ENCODE measurements at places on chromosomes 3 and 15.

DNA sequence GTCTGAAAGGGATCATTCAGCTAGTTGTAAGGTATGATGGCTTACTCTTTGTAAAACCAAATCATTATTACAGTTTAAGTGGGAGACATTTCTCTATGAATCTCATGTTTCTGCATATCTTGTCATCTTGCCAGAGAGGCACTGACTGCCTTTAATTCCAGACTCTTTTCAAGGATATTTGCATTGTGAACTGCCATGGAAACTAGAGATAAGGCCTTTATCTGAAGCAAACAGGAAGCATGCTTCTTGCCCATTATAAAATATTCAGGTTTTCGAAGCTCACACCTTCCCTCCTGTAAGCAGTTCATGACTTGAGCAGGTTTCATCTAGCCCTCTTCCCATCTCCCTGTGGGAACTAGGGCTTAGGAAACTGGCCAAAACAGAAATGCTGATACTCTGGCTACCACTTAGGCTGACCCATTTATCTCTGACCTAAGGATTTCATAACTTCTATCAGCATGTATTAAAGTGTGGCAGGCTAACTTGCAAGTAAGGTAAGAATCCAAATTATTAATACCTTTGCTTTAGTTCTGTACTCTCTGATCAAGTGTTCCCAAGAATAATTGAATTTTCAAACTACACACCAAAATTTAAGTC is 326.6 kb upstream of the ALCAM start:
- DNase-seq, result no peak

DNA sequence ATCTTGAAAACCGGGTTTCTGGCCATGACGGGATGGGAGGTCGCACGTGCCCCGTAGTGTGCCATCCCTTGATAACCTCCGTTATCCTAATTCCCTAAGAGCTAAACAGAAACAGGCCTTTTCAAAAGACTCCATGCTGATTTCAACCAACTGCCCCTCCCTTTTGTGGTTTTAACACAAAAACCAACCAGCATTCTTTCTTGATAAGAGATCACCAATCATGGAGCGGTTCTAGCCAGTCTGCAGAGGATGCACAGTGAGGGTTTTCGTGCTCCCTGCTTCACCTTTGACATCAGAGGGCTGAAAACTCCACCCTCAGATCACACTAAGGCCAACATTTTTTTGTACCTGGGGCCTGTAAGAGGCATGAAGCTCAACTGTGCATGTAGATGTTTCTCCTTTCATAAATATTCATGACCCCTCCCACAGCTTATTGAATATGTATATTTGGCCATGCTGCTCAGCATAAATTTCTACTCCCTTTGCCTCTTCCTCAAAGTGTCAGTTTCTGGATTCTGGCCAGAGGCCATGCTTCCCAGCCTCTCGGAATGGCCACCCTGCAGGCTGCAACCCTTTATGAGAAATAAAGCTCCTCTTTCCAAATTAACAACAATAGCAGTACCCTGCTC is 41.3 kb downstream of the FAM3D start:
- DNase-seq, result no peak

- no peak for DNase-seq
Observed at GRCh38 chr15:37806808-37807207, 127.6 kb upstream of the TMCO5A start.

DNA sequence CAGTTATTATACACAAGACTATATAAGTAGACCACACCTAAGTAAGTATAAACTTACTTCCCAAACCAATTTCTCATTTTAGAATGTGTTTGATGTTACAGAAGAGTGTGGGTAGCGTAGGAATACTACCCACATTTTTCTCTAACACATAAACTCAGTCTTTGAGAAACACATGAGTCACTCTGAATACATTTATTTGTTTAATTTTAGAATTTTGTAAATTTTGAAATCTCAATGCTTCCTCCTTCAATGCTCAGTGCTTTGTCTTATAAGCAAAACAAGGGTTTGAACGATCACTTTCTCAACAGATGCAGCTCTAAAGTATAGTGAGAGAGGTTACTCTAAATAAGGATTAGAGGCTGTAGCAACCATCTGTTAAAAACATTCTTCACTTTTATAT is 700.8 kb downstream of the SI start:
- DNase-seq, result no peak

DNA sequence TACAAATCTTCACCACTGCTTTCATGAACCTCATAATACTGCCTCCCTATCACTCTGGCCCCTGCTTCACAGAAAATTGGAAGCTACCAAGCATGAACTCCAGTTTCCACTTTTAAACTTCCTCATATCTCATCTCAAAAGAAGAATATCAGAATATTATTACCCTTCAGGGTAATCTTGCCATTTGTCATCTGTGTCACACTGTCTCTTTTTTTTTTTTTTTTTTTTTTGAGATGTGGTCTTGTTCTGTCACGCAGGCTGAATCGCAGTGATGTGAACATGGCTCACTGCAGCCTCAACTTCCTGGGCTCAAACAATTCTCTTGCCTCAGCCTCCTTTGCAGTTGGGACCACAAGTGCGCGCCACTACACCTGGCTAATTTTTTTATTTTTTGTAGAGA is 80.4 kb upstream of the TCF12 start:
- DNase-seq, result no peak

DNA sequence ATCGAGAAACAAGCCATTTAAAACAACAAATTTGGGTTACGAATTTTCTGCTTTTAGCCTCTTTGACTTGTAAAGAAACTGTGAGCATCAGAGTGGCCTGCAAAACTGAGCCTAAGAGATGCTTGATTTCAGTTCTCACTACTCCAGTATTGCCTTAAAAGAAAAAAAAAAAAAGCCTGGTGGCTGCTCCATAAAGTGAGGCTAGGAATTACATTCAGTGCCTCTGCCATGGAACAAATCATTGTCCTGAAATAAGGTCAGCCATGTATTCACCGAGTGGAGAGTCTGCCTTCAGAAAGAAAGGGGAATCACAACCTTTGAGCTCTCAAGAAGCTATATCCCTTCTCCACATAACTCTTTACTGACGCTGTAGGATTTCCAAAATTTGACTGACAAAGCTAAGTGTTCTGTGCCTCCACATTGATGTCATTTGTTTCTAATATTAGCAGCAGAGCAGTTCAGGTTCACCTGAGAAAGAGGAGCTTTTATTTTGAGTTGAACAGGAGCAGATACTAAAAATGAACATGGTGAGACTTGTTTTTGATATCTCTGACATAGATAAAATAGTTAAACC is 137.3 kb downstream of the SSR3 start:
- no peak for DNase-seq

DNA sequence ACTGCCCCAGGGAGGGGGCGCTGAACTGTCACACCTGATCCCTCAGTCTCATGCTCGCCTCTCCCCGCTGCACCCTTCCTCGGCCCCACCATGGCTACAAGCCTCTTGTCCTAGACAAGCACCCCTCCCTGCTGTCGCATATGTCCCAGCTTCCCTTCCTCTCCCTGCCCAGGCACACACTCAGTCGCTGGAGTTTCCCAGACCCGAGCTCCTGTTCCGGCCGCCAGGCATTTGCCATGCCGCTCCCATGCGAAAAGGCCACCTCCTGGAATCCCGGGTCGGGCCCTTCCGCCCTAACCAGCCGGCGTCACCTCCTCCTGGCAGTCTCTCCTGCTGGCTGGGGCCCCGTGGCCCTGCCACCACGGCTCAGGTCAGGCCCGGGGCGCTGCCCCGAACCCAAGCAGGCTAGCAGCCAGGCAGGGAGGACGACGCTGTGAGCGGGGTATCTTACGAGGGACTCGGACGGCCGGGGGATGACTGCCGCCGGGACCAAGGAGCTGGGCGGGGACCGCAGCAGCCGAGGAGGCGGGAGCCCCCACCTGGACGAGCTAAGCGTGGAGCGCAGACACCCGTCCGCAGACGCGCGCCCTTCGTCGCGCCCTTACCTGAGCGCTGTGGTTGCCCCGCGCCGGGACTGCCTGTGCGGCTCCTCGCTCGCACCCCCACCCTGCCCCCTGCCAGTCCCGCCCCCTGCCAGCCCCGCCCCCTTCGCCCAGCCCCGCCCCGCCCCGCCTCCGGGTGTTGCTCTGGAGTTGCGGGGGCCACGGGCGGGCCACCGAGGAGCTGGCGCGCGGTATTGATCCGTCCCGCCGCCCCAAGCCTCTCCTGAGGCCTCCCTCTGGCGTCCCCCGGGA is at the start of gene ALS2CL:
Gene ALS2CL, minus strand, starts transcription at position 642 of the 854 bp plus-strand sequence. CDS start 4,239 bp downstream, outside the sequence.
- peak; percentile 52 for DNase-seq

- DNase-seq, result no peak
Observed at GRCh38 chr3:149016669-149017541, 25.6 kb downstream of the GYG1 start.

DNA sequence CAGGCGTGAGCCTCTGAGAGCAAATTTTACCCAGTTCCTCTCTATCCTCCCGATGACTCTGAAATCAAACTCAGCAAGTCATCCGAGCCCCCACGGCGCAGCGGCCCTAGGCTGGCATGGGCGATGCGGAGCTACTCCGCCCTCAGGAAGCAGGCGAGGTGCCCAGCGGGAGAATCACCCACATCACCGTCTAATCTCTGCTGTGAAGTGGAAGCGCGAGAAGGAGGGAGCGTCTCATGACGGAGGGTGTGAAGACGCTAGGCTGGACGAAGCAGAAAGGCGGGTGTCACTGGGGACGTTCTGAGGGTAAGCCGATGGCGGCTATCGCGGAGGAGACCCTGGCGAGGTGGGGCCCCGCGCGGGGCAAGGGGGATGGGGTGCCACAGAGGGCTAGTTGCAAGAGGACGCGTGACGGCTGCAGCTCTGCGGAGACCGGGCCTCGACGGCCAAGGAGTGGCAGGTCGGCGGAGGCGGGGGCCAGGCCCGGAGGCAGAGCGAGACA is 9.1 kb upstream of the GNAI2 start:
- DNase-seq, result no peak

DNA sequence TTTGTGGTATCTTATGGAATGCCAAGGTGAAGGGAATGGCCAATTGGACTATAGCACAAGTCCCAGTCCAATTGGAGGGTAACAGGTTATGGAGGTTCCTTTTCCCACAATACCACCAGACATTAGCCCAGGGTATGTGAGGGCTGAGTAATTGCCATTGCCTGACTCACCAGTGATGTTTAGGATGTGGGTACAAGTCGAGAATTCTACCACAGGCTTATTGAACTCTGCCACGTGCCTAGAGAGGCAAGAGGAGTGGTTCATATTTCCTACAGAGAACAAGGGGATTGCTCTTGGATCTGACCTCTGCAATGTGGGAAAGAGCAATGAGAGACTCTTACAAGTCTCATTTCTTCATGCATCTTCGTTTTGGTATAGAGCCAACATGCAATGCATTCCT is 85.0 kb upstream of the XCR1 start:
- DNase-seq, result no peak

DNA sequence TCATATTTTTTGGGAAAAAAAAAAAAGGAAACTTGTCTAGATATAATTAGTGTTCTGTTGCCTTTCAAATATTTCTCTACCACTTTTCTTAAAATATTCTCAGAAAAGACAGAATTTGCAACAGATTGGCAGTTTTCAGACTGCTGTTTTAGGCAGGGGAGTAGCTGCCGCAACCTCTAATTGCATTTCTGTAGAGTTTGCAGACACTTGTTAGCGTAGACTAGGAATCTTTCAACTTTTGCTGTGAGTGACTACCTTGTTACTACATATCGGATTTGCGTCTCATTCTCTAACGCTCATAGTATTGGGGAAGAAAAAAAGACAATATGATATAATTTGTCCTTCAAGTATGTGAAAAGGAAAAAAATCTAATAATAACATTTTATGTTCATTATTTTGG is 10.7 kb downstream of the TGFBR2 start:
- no peak for DNase-seq
